ENCODE measurements at places on chromosomes 1 and 21.

DNA sequence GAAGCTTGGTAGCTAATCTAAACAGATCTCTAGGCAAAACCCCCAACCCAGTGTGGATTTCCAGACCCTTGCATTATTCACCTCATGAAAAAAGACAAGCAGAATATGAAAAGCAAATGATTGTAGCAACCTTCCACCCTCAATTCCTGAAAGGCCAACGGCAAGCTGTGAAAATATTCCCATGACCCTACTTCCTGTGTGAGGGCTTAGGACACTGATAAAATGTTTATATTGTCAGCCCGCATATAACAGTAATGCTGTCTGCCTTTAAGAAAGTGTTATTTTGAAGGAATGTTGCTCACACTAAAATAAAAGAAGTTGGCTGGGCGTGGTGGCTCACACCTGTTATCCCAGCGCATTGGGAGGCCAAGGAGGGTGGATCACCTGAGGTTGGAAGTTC is 233.5 kb upstream of the NRIP1 start:
- DNase-seq: no peak

DNA sequence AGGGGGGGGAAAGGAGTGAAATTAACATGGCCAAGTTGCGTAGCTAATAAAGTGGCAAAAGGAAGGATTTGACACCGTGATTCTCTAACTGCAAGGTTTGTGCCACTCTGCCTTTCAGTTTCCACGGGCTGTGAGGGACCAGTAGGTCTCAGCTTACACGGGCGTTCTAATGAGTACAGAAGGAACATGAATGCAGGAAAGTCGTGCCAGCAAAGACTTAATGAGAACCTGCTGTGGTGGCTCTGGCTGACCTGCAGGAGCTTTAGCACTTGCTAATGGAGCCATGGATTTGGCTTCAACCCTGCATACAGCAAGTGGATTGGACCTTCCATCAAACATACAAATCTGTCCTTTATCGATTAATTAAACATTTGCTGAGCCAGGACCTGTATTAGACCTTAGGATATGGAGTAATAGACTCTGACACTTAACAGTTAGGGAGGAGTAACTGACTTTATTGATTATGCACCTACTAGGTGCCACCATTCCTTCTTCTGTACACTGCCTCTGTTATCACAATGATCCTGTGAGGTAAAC is 15.1 kb upstream of the PITHD1 start:
- no peak for DNase-seq

DNA sequence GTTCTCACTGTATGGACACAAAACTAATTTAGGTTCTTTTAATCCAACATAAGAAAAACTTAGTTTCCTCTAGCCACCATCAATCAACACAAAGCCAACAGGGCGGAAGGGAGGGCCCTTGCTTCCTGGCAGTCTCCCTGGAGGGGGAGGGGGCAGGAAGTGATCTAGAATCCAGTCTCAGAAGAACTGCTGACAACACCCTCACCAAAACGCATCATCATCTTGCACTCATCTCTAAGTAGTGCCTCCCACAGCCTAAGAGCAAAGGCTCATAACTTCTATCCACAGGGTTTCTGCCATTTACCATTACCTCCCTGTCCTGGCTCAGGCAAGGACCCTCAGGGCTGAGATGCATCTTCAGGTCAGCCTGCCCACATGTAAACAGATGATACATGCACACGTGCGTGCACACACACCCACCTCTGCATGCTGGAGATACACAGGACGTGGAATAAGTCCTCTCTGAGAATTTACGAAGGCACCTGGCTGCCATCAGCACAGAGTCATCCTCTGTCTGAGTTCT is 20.5 kb downstream of the HIVEP3 start:
- no peak for DNase-seq

- no peak for DNase-seq
Observed at GRCh38 chr1:54095546-54096226, 42.3 kb downstream of the TCEANC2 start.

DNA sequence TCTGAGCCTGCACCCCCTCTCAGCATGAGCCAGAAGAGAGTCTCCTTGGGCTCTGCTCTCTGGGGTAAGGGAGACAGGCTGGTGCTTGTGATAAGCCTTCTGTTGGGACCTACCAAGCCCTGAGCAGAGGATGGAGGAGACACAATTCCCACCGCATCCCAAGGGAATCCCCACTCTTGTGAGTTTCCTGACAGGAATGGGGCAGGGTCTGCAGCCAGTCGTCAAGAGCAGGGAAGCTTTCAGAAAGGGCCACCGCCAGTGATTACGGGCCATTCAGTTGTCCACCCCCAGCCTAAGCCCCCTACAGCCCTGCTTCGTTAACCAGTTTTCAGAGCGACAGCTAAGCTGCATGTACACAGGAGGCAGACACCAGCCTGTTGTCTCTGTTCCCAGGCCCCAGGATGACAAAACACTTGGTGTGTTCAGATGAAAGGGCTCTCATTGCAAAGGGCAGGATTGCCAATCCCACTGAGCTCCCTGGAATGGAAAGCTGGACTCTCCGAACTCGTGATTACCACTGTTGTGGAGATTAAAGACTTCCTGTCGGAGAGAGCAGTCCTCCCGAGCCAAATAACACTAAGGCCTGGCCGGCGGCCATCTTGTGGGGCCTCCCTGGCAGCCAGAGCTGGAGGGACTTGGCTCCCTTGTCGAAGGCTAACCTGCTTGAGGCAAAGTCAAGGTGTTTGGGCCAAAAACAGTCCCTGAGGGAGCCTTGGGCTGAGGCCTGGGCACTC is 37.4 kb upstream of the SLC30A1 start:
- DNase-seq: no peak

DNA sequence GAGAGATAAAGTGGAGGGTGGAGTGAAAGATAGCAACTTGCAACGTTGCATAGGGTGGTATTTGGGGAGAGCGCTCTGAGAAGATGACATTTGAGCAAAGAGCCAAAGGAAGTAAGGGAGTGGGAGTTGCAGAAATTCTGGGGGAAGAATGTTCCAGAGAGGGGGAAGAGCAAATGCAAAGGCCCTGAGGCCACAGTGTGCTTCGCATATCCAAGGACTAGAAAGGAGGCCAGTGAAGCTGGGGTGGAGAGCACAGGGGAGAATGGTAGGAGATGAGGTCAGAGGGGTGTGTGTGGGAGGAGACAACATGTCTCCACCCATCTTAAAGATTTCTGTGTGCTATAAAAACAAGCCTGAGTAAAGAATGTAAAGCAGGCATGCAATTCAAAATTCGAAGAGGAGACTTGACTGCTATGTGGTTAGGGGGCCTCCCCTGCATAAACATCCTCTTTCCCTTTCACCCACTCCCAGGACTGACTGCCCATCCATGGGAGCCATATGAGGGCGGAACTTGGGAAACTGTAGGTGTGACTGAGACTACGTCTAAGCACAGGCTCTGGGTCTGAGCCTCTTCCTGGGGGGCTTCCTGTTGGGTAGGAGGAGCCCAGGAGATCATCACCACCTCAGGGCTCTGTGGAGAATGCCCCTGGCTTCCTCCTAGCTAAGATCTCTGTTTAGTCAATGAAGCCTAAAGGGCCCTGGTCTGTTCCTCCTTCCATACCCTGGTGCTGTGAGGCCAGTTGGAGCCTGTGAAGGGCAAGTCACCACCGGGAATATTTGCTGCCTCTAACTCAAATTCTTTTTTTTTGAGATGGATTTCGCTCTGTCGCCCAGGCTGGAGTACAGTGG is 2.9 kb upstream of the CLIC4 start:
- DNase-seq: no peak

- DNase-seq: no peak
Observed at GRCh38 chr1:244239261-244239770, 188.2 kb downstream of the ZBTB18 start.

DNA sequence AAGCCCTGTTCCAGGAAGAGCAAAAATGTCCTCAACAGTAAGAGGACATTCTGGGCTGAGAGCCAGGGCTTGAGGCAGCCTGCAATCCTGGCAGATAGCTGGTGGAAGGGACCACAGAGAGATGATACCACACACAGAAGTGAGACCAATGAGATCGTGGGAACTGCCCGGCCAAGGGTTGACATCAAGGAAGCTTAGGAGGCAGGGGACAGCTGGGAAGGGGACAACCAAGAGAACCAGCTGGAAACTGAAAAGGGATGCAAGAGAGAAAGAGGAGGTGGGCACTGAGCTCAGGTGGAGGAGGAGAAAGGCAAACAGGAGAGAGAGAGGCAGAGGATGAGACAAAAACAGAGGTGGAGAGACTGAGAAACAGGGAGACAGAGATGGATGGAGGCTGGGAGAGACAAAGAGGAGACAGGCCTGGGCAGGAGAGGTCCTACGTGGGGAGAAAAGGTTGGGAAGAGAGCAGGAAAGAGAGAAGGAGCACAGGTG is 9.2 kb downstream of the PDZK1IP1 start:
- no peak for DNase-seq

DNA sequence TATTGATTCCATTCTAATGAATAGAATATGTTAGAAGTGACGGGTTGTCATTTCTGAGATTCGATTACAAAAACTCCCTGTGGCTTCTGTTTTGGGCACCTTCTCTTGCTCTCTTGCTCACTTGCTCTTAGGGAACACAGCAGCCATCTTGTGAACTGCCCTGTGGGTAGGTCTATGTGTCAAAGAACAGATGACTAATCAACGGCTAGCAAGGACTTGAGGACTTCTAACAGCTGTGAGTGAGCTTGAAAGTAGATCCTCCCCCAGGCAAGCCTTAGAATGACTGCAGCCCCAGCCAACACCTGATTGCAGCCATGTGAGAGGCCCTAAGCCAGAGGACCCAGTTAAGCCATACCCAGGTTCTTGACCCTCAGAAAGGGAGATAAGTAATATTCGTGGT is 49.3 kb downstream of the AZIN2 start:
- DNase-seq: no peak

DNA sequence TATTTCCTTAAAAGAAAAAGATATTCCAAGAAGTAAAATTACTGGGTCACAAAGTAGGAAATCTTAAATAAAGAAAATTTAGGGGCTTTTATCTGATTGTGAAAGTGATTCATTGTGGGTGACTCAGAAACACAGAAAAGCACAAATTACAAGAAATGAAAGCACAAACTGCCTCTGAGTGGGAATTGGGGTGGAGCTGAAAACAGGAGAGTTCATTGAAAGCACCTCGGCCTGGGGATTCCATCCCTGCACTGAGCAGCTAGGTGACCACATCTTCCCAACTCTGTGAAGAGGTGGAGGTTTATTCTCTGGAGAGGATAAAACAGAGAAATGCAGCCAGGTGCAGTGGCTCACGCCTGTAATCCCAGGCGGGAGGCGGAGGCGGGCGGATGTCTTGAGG is 7.4 kb downstream of the GJA4 start:
- DNase-seq: no peak

DNA sequence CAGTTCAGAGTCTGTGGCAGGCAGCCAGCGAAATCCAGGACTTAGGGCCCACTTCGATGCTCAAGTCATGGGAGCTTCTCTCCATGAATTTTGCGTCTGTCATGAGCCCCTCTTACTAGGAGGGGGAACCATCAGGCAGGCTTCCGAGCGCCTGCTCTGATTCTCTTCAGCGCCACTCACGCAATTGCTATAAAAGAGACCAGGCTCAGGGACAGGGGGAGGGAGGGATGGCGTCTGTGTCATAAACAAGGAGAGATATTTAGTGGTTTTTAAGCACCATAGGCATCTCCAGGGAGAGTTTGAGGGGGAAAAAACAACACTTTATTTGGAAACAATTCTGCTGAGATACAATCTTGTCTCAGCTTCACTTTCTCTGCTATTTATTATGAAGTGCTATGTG is 60.6 kb downstream of the NAV1 start:
- DNase-seq: no peak

DNA sequence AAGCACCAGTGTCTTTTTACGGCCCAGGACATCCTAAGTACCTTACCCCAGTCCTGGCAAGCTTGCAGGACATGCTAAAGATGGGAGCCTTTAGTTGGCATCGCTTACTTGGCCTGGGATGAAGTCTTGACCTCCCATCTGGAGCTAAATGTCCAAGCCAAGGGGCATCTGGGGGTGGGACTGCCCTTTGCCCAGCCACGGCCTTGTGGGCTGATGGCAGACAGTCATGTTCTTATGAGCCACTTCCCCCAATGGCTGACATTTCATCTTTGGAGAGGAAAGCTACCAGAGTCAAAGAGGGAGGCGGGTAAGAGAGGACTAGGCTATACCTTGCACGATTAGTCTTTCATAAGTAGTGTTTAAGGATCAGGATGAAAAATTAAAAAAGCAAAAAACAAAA is 32.2 kb downstream of the OPTC start:
- DNase-seq: no peak

DNA sequence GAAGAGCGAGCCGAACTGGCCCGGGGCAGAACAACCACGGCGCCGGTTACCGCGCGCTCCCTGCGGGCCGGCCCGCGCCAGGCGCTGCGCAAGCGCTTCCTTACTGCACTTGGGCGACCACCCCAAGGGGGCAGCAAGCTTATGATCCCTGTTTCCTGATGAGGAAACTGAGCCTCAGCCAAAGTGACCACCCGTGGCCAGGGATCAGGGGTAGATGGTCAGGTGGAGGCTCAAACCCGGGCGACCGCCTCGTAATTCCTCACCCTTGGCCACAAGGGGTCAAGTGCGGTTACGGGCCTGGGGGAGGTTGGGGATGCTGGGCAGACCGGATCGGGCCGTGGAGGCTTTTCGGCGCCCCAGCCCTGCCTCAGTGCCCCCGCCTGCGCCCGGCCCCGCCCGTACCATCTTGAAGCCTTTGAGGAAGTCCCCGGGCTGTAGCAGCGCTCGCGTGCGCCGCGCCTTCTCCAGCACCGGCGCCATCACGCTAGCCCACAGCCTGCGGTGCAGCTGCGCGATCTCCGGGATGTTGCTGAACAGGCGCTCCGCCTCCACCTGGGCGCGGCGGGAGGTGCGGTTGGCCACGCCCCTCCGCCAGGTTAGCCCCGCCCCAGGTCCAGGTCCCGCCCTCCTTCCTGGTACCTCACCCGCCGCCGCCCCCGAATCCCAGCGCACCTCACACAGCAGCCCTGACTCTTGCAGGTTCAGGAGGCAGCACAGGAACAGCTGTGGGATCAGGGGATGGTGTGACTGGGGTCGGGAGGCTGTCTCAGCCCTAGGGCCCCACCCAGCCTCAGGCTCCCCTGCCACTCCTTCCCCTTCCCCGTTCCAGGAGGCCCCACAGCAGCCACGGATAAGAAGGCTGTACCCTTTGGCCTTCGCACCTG is 5.4 kb upstream of the TNFRSF25 start:
- peak; percentile 95 for DNase-seq

DNA sequence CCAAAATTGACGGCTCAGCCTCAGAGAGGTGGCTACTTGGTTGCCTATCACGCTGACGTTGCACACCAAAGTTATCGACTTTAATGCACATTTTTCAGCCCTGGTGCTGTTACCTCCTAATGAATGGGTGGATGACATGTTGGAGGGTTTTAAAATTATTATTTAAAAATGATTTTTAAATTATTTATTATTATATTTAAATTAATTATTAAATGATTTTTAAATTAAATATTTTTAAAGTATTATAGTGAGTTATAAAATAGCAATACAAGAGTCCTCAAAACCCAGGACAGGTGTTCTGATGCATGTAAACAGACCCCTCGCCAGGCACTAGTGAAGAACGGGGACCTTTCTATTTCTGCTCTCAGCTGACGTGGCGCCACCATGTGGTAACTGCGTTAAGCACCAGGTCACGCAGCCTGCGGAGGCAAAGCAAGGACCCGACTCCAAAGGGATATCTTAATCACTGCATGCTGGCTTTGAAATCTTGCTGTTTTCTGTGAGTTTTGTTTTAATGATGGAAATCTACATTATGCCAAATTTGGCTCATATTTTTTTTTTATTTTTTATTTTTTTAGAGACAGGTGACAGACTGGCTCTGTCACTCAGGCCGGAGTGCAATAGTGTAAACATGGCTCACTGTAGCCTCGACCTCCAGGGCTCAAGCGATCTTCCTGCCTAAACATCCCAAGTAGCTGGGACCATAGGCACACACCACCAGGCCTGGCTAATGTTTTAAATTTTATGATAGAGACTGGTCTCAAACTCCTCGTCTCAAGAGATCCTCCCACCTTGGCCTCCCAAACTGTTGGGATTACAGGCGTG is 22.6 kb downstream of the CASP9 start:
- peak; percentile 90 for DNase-seq

GRCh38 chr1:79792219-79792930 is 785.8 kb upstream of the ADGRL4 start:
- no peak for DNase-seq

All from H7 (cell line).